ENCODE measurements at places on chromosomes 4 and X. TPM values are rescaled to one million over a fixed set of nuclear protein-coding genes. Genes with fewer than 3 reads are reported as not detected.

RS1 gene
- total RNA-seq: not detected

GLRA3 gene
- total RNA-seq: not detected

HAND2 gene
- total RNA-seq: 0.42 TPM

DCTD gene
- 76.8 TPM for total RNA-seq

CXCL13 gene
- total RNA-seq: not detected

ASMT gene
- not detected for total RNA-seq

ZXDB gene
- 7.0 TPM for total RNA-seq

DKK2 gene
- total RNA-seq: not detected

SPANXN2 gene
- not detected for total RNA-seq

JADE3 gene
- 12.2 TPM for total RNA-seq

SHOX gene
- total RNA-seq: not detected

CYLC1 gene
- total RNA-seq: not detected

CFAP99 gene
- 0.07 TPM for total RNA-seq

RHOH gene
- not detected for total RNA-seq

XAGE1A gene
- not detected for total RNA-seq

CFI gene
- 0.75 TPM for total RNA-seq

PAGE2 gene
- not detected for total RNA-seq

ZNF718 gene
- 0.54 TPM for total RNA-seq

SYTL4 gene
- total RNA-seq: 2.6 TPM

GC gene
- total RNA-seq: not detected

Data from A549 treated with RU486 at 1 μM for 4 hours (cell line).